ENCODE measurements at places on chromosomes 7 and 10.

- DNase-seq: no peak
These were observed 25.4 kb downstream of the PPP2R2D start for GRCh38 chr10:131926253-131926652.

DNA sequence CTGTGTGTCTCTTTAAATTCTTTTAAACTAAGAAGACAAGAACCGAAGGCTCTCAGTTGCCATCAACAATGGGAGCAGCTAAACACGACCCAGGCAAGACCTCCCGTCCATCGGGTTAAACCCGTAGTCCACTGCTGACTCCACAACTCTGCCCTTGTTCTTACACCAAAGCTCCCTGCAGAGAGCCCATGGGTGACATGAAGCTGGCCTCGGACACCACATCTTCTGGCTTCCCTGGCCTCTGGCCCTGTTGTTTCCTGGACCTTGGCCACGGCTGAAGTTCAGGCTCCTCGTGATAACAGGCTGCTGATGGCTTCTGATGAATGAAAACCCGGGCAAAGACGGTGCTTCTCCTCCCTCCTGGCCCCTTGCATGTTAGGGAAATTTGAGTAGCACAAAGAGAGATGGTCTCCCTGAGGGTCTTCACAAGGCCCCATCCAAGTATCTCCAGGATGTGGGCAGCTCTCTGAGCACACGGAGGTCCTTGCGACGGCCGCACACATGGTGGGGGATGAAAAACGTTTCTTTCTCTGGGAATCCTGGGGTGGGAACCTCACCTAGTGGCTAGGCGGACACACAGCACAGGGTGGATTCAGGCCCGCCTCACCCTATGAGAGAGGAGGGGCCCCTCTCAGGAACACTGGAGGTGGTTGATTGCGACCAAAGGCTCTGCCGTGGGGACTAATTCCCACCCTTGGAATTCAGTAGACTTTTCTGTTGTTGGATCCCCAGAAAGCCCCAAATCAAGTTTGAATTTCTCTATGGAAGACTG, 271.1 kb downstream of the ADARB2 start:
- no peak for DNase-seq

- DNase-seq: peak; percentile 58
These were observed 85.3 kb downstream of the PIP4K2A start for GRCh38 chr10:22629126-22629525.

DNA sequence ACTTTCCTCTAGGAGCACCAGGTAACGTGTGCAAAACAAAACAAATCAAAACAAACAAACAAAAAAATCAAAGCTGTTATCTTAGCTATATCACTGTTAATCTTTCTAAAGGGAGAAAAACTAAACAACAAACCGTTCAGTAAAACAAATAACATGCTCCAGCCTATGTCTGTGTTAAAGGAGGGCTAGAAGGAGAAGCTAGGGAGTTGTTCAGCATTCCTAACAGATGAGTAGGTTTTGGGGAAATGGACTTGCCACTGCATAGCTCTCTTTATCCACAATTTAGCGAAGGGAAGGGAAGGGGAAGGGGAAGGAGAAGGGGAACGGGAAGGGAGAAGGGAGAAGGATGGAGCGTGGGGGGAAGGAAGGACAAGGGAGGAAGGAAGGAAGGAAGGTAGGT, 134.2 kb upstream of the AKR1E2 start:
- DNase-seq: peak; percentile 68

- no peak for DNase-seq
These were observed 8.6 kb downstream of the GPRIN2 start for GRCh38 chr10:46547541-46548497.
